ENCODE measurements at places on chromosomes 12 and 14. TPM values are rescaled to one million over a fixed set of nuclear protein-coding genes. Genes with fewer than 3 reads are reported as not detected.

Gene RNASE3
- total RNA-seq = not detected

Gene ITPR2
- total RNA-seq = 2.0 TPM

Gene FOXN4
- 0.12 TPM for total RNA-seq

Gene M6PR
- 161 TPM for total RNA-seq

Gene PLEKHD1
- total RNA-seq = 0.03 TPM

Gene EPS8
- 39.1 TPM for total RNA-seq

Gene HPD
- total RNA-seq = 1.3 TPM

Gene ADAM20
- not detected for total RNA-seq

Gene CIDEB
- total RNA-seq = 0.47 TPM
